Stimulated activated CD4-positive, alpha-beta T cell treated with anti-CD3 and anti-CD28 coated beads, Interleukin-1b, Interleukin-23, amount 100 ng/mL, for 24 hours (primary cell): ENCODE measurements at places on chromosomes 1 and 21.

DNA sequence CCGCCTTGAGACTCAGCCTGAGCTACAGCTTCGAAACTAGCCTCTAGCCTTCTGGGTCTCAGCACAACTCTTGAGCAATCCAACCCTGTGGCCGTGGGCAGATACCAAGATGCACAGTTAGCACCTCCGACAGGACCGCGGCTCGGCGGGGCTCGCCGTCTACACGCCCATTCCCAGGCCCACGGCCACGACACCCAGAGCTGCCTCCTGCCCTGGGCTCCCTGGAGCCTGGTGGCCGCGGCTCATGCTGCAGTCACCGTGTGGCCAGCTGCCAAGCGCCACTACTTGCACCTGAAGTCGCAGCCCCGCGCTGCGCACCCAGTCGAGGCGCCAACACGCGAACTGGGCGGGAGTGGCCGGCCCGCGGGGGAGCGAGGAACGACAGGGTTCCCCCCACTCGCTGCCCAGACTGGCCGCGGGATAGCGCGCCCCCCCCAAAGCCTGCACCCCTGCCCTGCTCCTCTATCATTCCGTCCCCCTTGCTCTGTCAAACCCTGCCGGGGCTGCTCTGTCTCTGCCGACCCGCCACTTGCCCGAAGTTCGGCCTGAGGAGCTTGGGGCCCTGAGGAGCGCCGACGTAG, 729 bp upstream of the CDCA8 start:
- peak; percentile 1 for DNase-seq

DNA sequence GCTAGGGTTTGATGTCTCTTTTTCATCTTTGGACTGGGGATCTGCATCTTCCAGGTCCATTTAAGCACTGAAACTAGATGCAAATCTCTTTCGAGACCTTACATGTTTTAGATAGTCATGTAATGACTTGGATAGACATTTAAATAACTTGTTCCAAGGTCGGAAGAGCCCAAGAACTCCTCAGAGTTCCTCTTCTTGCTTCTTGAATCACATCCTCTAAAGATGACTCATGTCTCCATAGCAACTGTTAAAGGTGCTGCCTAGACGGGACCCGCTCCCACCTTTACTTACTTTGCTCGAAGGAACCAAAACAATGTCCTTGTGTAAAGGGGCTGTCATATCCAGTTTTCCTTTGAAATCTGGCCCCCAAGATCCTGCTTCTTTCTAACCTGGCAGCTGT, 130.0 kb downstream of the EDEM3 start:
- no peak for DNase-seq

DNA sequence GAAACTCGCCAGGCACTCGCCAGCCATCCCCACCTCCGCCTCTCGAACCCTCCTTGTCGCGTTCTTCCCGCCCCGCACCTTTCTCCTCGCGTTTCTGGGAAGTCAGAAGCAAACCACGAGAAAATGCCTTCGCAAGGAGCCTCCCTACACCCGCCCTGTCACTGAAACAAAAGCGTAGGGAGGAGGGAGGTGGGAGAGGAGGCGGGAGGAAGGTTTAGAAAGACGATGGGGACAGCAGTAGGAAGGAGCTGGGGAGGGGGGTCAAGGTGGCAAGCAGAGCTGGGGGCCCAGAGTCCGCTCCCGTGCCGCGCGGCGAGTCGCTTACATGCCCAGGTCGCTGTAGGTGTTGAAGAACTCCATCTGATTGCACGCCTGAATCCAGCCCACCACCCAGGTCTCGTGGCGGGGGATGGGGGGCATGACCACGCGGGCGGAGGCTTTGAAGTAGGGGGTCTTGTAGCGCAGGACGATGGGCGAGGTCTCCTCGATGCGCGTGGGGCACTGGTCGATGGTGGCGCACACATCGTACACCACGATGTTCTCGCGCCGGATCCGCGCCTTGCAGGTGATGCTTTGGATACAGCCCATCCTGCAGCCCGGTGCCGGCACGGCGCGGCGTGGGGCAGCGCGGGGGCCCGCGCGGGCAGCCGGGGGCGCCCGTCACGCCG, 1.0 kb downstream of the FAM78B start:
- no peak for DNase-seq

DNA sequence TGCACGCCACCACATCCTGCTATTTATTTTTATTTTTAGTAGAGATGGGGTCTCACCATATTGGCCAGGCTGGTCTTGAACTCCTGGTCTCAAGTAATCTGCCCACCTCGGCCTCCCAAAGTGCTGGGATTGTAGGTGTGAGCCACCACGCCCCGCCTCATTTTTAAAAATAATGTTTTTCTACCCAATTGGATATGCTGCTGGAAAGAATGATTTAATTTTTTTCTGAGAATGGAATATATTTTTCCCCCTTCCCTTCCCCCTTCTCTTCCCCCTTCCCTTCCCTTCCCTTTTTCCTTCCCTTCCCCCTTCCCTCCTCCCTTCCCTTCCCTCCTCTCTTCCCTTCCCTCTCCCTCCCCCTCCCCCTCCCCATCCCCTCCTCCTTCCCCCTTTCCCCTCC, 17.7 kb upstream of the HMGN1 start:
- DNase-seq = no peak

GRCh38 chr21:38911484-38912101, 105.9 kb downstream of the ETS2 start:
- no peak for DNase-seq

DNA sequence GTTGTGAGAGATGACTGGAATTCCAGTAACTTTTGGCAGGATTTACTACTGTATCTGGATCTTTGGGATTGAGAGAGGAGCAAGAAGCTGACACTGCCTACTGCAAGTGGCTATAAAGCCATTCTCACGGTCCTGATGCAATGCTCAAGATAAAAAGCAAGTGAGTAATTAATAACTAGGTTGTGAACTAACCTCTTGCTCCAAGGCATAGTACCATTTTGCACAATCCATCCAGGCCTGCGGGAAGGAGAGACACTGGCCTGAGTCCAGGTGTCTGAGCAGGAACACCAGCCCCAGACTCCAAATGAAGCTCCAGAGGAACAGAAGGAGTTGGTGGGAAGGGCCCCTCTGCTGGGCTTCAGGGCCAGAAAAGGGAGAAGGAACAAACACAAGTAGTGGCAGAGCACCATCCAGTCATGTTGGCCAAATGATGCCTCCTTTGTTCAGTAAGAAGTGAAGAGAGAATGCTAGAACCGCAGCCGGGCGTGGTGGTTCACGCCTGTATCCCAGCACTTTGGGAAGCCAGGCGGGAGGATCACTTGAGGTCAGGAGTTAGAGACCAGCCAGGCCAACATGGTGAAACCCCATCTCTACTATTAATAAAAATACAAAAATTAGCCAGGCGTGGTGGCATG, 9.9 kb upstream of the SLC45A3 start:
- DNase-seq = no peak

DNA sequence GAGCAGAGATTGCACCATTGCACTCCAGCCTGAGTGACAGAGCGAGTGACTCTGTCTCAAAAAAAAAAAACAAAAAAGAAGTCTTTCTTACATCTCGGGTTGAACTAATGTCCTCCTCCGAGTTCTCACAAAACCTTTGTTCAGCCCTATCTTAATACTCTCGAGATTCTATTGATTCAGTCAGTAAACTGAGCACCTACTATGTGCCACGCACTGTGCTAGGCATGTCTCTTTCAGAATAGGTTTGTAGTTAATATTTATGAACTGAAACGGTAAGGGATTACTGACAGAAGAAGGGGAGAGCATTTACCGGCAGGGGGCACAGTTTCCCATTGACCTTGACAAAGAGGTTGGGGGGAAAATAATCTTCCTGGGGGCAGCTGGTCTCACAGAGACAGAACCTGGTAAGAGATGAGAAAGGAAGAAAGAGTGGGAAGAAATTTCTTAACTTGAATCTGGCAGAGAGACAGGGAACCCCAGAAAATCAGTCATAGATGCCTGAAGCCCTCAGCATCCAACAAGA, 3.4 kb downstream of the PIAS3 start:
- no peak for DNase-seq

DNA sequence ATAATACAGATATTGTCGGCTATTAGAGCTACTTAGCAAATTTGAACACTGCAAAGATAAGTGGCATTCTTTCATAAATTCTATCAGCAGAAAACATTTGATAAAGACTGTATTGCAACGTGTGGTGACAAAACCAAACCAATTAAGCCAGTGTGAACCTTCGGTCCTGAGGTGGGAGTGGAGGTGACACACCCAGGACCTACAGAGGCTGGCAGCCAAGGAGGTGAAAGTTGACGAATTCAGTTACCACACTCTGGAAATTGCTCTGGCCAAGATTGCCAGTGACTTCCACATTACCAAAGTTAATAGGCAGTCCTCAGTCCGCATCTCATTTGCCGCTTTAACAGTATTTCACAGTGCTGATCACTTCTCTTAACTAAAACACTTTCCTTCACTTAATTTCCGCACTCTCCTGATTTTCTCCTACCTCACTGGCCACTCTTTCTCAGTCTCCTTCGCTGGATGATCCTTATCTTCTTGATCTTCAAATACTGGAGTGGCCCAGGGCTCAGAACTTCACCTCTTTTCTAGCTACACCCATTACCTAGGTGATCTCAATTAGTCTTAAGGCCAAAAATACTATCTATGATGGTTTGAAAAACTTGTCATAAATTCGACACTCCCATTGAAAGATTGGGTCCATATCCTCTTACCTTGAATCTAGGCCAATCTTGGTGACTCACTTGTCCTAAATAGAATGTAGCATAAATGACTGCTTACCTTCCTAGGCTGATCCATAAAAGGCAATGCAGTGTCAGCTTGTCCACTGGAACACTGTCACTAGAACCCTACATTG, 5.1 kb upstream of the CDC42BPA start:
- DNase-seq = no peak

- no peak for DNase-seq
Measured at GRCh38 chr1:23424293-23425192, at the start of gene TCEA3. Gene TCEA3, minus strand, starts transcription at chr1:23424748. Its CDS starts 115 bp downstream, at chr1:23424633.

DNA sequence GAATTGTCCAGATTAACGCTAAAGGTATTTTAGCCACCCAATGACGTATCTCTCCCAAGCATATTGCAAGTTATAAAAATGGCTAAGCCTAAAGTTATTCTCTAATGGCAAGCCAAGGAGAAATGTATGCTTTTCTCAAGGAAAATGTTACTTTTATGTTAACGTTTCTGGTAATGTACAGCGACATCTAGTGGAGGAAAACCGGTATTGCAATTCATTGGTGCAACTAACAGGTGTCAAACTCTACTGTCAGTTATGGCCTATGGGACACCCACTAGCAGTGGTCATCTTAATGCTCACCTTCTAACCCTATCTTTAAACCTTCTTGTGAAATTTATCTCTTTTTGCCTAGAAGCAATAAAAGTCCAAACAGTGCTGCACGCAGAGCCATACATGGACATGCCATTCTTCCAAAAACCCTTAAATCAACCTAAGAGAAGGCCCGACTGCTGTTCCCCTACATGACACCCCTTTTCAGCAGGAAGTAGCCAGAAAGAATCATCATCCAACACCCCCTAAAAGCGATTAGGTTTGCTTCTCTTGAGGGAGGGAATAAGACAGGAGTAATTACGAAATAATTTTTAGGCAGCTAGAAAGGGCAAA, 68.7 kb upstream of the LRIF1 start:
- no peak for DNase-seq

GRCh38 chr1:246160374-246160773, 346.7 kb downstream of the SMYD3 start:
- no peak for DNase-seq

DNA sequence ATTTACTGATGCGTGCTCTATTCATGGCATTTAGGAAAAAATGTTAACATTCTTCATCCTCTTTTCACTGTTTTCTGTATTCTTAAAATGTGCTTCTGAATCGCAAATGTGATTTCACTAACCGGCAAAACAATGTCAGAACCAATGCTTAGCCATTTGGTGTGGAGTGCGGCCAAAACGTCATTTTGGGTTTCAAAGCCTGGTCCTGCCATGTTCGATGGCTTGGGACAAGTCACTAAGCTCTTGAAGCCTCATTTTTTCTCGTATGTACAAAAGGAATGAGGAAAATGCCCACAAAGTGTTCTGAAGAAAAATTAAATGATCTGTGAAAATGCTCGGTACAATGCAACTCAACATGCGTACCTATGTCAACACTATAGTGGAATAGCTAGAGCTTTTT, 175.3 kb downstream of the APP start:
- no peak for DNase-seq

GRCh38 chr1:225825607-225826007, 15.7 kb downstream of the EPHX1 start:
- no peak for DNase-seq

GRCh38 chr1:31003613-31004230, 61.8 kb downstream of the PUM1 start:
- DNase-seq = no peak

DNA sequence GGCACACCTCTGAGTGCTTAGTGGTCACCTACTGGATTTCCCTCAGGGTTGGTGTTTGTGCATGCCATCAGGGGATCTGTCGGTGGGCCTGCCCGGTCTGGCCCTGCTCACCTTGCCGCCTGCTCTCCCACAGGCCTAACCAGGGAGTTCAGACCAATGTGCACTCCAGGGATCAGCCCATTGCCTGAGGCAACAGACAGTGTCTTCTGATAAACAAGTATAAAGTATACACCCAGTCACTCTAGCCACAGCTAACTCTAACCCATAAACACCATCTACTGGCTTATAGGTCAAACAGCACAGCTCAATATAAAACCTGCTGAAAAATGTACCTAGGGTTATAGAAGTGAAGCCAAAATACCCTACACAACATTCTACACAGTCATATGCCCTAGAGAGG, 1300.0 kb downstream of the PLA2G4A start:
- DNase-seq = no peak

- DNase-seq = no peak
Measured at GRCh38 chr1:226663327-226663704, 75.8 kb downstream of the ITPKB start.

DNA sequence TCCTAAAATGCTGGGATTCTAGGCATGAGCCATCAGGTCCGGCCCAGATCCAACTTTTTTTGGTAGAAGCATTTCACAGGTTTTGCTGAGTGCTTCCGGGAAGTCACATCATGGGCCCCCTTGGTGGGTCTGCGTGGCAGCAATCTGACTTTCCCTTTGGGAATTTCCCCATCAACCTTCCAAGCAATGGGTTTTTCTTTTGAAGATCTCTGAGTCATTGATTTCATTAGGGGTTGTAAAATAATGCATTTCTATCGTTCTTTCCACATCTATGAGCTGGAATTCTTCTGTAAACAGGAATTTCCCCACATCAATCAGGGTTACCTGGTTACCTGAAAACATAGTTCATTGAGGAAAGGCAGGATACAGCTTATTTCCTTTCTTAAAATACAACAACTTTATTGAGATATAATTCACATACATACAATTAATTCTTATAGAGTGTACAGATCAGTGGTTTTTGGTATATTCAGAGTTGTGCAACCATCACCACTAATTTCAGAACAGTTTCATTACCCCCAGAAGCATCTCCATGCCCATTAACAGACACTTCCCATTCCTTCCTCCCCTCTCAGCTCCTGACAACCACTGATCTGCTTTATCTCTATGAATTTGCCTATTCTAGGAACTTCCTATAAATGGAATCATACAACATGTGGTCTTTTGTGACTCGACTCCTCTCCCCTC, 9.9 kb upstream of the ZBTB17 start:
- no peak for DNase-seq

DNA sequence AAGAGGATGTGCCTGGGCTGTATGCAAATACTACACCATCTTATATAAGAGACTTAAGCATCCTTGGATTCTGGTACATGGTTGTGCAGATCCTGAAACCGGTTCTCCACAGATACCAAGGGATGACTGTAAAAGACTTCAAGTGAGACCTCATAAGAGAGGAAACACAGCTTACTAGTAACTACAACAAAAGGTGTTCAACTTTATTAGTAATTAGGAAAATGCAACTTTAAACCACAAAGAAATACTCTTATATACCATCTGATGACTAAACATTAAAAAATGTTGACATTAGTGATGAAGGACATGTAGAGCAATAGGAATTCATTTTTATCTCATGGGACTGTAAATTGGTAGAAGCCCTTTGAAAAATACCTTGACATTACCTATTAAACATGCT, 102.7 kb downstream of the RASAL2 start:
- DNase-seq = no peak
